SK-N-DZ (cell line): ENCODE measurements at places on chromosomes 7 and 10.
A peak's percentile ranks its signal among the peaks of the same experiment; 100 is the strongest.

DNA sequence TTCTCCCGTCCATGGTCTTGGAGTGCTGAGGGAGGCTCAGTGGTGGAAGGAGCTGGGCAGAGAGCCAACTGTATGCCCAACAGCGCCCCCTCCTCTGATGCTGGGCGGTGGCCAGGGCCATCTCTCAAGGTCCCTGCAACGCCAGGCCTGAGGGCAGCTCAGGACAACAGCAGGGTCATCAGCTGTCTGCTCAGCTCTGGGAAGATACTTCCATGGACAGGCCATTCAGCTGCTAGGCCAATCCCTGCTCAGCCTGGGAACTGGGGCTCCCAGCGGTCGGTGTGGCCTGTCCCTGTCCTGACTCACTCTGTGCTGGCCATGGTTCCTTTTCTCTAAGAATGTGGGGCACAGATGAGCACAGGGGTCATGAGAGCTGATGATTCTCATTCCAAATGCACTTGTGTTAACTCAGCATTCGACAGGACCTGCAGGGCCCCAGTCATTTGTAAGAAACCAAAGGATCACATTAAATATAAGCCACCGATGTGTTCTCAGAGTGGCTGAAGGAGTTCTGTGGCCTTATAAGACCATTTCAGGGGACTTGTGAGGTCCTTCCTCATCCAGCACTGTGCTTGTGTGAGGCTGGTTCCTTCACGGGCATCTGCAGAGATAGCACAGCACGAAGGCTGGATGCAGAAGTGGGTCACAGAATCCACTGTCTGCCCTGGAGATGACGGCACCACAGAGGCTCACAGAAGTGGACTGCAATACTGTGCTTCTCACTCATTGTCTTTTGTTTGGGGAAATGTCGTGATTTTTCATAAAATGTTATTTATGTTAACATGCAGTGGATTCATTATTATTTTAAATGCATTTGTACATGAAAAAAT is 73.0 kb downstream of the ADCY1 start:
- no peak for DNase-seq

- DNase-seq = peak; percentile 86
These were observed 16.5 kb downstream of the TRIL start for GRCh38 chr7:28941633-28942032.

GRCh38 chr10:132904181-132904813 is 38.1 kb downstream of the CFAP46 start:
- DNase-seq = peak; percentile 34

- peak; percentile 16 for DNase-seq
These were observed 378.5 kb downstream of the CCSER2 start for GRCh38 chr10:84706875-84707274.

- no peak for DNase-seq
These were observed 538.7 kb downstream of the TFEC start for GRCh38 chr7:115491744-115492380.

GRCh38 chr7:107029061-107029763 is 15.3 kb upstream of the PRKAR2B start:
- no peak for DNase-seq

DNA sequence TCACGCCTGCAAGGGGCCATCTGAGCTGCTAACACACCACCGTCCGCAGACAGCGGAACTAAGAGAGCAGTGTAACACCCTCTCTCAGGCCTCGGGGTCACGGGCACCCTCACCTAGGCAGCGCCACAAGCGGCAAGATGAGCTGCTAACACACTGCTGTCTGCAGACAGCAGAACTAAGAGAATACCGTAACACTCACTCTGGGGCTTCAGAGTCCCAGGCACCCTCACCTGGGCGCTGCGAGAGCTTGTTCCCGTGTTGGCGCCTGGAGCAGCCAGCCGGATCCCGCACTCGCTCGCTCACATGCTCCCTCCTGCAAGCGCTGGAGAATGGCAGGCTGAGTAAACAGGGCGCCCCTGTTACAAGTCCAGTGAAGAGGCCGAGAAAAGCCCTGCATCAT is 160.2 kb downstream of the SRPK2 start:
- DNase-seq = no peak

- no peak for DNase-seq
These were observed 77.6 kb upstream of the LRRC4 start for GRCh38 chr7:128108641-128109423.

- no peak for DNase-seq
These were observed 1.4 kb downstream of the AKR1B10 start for GRCh38 chr7:134528749-134529148.

DNA sequence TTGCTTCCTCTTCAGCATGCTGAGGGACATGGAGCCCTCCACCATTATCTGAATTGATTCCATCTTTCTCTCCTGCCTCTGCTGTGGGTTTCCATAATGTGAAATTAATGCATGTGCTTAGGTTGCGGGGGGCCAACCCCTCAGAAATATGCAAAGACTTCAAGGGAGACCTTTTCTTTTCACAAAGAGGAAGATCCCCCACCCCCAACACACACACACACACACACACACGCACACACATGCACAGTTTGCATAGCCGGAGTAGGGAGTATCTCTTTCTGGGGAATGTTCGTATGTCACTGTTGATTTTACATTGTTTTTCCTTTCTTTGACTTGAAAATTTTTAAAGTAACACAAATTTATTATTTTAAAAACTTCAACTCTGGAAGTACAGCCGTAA is 193.5 kb downstream of the MGMT start:
- DNase-seq = no peak

DNA sequence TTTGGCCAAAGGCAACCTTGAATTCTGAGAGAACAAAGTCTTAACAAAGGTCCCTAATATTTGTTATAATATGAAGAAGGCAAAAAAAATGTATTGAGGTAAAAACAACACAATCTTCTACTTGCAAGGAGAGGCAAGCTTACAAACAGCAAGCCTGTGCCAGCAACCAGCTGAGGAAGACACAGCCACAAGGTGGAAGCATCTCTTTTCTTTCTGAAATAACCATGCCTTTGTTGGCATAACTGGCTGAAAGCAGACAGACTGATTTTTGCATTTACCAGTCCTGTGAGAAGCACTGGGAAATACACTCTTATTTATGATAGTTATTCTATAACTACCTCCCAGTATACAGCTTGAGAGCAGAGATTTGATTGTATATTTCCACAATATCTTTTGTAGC is 292.0 kb downstream of the PHTF2 start:
- no peak for DNase-seq

DNA sequence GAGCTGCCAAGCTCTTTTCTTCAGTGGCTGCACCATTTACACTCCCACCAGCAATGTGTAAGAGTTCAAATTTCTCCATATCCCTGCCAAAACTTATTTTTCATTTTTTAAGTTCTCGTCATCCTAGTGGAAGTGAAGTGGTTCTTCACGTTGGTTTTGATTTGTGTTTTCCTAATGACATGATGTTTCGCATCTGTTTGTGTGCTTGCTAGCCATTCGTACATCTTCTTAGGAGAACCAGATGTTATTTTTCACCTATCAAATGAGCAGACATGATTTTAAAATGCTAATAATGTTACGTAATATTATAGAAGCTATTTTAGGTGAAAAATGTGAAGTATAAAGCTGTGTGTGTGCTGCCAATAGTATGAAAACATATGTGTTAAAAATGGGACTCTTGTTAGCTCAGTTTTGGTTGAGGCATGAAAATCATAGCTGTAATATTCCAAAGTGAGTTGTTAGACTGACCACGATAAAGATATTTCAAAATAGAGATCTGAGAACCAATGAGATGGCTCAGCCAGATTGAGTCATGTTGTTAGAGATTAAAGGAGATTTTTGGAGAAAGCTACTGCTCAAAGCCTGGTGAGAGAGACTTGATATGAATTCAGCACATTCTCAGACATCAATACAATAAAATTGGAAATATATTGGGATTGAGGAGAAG is 25.9 kb upstream of the GALNT11 start:
- no peak for DNase-seq

DNA sequence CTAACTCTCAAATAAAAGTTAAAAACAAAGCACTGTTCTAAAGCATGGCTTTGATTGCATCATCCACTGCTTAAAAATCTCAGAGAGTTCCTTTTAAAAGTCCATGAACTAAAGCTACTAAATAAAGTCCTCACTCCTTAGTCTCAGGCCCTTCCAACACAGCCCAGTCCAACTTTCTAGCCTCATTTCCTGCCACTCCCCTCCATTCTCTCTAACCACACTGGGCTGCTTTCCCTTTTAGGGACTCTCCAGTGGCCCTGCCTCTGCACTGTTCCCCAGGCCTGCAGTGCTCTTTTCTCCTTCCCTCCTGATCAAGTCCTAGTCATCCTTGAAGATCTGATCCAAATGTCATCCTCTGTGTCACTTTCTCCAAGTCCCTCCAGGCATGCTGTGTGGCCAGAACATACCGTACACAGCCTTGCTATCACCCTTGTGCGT is 56.9 kb upstream of the PPP1R3C start:
- DNase-seq = no peak

GRCh38 chr7:22549667-22550513 is 49.9 kb upstream of the STEAP1B start:
- no peak for DNase-seq

DNA sequence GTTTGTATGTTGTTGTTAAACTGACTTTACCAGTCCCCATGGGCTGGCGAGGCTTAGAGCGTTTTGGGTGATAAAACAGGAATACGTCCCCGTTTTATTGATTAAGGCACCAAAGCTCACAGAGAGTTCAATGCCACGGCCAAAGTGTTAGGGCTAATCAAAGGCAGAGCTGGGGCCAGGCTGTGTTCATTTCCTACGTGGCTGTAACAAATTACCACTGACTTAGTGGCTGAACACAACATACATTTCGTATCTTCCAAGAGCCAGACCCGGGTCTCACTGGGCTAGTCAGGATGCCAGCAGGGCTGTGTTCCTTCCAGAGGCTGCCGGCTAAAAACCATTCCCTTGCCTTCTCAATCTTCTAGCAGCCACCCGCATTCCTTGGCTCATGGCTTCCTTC is 94.4 kb upstream of the HABP2 start:
- no peak for DNase-seq

GRCh38 chr10:118503192-118503591 is 92.3 kb downstream of the PRLHR start:
- DNase-seq = no peak

DNA sequence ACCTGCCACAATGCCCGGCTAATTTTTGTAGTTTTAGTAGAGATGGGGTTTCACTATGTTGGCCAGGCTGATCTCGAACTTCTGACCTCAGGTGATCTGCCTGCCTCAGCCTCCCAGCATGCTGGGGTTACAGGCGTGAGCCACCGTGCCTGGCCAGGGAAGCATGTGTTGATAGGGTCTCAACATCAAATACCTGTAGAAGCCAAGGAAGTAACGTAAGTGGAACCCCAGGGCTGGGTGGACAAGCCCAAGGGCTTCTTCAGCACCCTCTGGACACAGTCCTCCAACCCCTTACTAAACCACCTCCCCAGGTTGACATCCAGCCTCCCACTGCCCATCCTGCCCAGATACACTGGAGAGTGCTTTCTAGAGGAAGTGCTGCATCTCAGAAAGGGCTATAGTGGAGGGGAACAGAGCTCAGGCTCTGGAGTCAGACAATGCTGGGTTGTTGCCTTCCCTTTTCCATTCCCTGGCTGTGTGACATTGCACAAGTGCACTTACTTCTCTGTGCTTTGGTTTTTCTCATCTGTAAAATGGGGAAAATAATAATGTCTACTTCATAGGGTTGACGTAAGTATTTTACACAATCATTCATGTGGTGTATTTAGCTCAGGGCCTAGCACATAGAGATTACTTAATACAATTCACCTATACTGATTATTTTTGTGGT is 73.9 kb upstream of the KAT6B start:
- no peak for DNase-seq

DNA sequence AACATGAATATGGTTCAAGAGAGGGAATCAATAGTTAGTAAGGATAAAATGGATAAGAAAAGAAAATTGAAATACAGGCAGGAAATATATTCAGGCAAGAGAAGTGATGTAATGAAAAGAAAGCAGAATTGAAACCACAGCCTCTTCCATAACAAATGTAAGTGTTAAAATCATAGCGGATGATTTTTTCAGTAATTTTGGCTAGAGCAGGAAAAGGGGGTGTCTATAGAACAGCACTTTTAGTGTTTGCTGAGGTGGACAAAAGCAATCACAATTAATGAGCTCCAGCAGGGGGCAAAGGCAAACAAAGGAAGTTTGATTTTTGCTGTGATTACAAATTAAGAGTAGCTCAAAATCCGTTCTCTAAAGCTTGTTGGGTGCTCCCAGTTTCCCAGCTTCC is 79.0 kb downstream of the TRIL start:
- DNase-seq = no peak

DNA sequence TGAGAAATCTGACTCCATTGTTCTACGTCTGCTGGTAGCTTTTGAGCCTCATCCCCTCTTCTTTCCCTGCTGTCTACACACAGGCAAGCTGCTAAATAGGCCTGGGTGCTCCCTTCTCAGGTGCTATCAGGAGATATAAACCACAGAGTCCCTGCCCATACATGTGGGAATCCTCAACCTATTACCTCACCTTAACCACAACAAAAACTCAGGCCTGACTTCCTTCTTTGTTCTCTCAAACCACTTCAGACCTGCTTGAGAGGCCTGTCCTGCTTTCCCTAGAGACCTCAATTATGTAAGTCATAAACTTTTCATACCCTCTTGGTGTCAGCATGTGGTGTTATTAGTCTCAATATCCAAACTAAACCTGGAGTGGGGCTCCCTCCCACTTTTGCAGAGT is 75.0 kb upstream of the MAGI2 start:
- DNase-seq = no peak

DNA sequence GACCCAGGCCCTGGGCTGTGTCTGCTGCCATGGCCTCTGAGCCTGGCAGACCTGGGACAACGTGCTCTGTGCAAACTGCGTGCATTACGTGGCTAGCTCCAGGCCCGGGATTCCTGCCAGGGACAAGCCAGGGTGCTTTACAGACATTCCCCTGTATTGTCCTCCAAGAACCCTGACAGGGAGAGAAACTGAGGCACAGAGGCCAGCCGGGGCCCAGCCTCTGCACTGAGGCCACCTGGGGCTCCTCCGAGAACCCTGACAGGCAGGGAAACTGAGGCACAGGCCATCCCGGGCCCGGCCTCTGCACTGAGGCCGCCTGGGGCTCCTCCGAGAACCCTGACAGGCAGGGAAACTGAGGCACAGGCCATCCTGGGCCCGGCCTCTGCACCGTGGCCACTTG is 64.9 kb downstream of the CFAP46 start:
- DNase-seq = no peak

GRCh38 chr10:88725798-88726197 is 19.7 kb downstream of the LIPK start:
- DNase-seq = no peak

DNA sequence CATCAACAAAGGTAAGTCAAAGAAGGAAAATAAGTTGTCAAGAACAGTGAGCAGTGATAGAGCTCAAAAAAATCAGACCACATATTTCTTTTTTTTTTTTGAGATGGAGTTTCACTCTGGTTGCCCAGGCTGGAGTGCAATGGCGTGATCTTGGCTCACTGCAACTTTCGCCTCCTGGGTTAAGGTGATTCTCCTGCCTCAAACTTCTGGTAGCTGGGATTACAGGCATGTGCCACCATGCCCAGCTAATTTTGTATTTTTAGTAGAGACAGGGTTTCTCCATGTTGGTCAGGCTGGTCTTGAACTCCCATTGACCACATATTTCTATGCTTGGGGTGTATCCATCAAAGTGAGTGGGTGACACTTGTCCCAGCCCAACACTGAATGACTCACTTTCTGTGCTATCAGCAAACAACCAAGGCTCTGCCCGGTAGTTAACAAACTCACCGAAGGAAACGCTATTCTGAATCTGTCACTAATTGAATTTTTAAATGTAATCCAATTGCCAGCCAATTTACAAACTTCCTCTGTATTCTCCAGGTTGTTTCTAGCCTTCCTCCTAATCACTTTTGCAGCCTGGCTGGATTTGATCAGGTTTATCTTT is 19.6 kb upstream of the SMNDC1 start:
- DNase-seq = no peak
